ENCODE measurements at places on chromosomes 12 and 14.

- no peak for DNase-seq
Observed at GRCh38 chr12:53978477-53979356, 4.0 kb upstream of the HOTAIR start.

DNA sequence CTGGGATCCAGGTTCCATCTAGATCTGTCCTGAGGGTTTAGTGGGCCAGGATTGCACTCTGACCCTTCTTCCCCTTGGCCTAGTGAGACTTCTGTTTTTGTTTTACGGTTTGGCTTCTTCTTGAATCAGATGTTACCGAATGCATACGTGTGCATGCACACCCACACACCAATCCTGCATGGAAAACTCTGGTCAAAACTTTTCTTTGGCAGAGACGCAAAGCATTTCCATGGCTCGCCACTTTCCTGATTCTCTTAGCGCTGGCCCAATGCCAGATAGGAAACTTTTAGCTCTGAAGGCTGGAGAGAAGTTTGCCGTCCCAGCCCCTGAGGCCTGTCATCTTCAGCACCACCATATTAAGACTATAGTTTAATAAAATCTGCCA lies 67.4 kb upstream of the ACTN1 start:
- DNase-seq: no peak

DNA sequence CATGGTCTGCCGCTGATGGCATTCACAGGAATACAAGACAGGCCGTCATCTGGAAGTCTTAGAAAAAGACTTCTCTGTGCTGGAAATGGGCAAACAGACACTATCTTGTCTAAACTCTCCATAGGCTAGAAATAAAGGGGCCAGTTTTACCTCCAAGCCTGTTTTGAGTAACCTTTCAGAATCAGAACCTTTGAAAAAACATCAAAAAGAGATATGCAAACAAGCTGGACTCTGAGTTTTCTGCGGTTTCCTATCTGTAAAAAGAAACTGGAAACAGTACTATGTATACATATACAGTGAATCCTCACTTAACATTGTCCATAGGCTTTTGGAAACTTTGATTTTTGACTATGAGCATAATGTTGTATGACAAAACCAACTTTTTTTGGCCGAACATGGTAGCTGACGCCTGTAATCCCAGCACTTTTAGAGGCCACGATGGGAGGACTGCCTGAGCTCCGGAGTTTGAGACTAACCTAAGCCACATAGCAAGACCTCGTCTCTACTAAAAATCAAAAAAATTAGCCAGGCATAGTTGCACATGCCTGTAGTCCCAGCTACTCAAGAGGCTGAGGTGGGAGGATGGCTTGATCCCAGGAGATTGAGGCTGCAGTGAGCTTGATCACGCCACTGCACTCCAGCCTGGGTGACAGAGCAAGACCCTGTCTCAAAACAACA lies 92.9 kb upstream of the MAX start:
- no peak for DNase-seq

- DNase-seq: peak; percentile 19
Observed at GRCh38 chr14:97299661-97300060, 502.5 kb downstream of the VRK1 start.

GRCh38 chr12:65496617-65497016 lies 218.1 kb downstream of the MSRB3 start:
- DNase-seq: no peak

GRCh38 chr12:4833524-4833923 lies 76.2 kb upstream of the KCNA1 start:
- no peak for DNase-seq

- no peak for DNase-seq
Observed at GRCh38 chr14:84465880-84466279, 1064.1 kb upstream of the FLRT2 start.

- no peak for DNase-seq
Observed at GRCh38 chr14:96260341-96260821, 4.4 kb downstream of the BDKRB1 start.

DNA sequence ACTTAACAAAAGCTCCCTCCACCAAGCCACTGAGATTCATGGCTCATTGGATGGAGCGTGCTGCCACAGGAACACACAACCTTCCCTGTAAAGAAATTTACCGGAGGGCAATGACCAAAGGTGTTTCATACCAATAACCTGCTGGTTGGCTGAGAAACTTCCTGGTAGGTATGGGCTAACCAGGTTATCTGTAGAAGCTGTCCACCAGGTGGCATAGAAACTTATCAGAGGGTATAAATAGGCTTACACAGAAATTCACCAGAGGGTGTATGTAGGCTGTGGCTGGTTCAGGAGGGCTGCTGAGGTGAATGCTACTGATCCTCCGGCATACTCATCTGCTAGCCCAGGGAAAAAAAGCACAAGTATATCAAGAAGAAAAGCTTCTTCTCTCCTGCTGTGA lies 27.1 kb upstream of the MTERF2 start:
- no peak for DNase-seq

DNA sequence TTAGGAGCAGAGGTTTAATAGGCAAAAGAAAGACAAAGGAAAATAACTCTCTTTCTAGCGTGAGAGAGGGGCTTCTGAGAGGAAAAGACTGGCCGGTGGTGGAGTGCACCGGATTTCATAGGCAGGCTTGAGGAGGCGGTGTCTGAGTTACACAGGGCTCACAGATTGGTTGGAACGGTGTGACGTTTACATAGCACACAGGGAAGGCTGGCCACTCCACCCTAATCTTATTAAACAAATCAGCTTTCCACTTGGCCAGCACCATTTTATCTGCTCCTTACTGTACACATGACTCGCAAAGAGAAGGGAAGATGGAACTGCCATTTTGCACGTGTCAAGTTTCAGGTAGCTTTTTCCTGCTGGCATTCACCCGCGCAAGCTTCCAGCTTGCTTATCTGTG lies 587.7 kb downstream of the RPL10L start:
- DNase-seq: no peak

- DNase-seq: no peak
Observed at GRCh38 chr12:124493809-124494750, 73.3 kb downstream of the NCOR2 start.

DNA sequence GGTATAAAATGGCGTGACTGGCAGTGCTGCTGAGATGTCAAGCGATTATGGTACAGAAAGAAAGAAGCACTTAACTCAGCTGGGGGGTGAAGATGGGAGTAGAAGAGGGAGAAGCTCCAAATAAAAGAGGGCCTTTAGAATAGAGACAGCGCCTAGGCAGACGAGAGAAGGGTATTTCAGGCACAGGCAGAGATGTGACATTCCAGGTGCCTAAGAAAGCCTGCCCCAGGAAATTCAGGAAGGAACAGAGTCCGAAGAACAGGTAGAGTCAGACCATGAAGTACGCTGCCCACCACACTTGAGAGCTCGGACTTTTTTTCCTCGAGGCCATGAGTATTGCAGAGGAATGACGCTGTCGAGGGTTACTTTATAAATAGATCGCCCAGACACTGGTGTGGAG lies 170.9 kb upstream of the ATF7IP start:
- no peak for DNase-seq

DNA sequence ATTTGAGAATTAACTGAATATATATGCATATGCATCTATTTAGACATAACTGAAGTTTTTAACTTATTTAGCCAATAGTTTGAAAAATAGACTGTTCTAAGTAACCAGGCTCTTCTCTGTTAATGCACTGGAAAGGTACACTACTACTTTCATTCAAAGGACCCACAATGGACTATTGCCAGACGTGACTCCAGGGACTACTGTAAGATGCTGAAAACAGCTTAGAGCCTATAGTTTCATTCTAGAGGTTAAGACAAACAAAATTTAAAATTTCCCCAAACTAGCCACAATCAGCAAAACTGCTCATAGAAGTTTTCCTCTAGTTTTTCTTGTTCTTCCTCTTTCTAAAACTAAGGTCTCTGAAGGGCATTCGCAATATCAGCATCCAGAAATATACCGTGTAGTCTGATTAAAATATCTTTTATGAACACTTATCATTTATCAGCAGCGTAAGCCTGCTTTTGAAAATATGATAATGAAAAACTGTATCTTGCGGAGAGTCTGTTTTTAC lies 10.4 kb downstream of the APPL2 start:
- DNase-seq: no peak

DNA sequence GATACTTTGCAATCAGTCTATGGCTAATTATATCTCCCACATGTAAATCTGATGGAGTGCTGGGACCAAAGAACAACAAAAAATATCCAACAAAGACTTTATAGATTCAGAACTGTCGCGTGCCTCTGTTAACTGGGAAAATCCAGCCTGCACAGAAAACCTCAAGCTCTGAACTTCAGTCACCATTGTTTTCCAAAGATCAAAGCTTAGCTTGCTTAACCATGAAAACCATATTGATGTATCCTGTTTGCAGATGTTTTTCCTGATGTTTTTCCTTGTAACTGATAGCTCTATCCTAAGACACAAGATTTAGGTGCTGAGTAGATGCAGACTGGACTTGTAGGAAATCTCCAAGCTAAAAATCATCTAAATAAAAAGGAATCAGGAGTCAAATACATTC lies 163.7 kb downstream of the GXYLT1 start:
- no peak for DNase-seq

DNA sequence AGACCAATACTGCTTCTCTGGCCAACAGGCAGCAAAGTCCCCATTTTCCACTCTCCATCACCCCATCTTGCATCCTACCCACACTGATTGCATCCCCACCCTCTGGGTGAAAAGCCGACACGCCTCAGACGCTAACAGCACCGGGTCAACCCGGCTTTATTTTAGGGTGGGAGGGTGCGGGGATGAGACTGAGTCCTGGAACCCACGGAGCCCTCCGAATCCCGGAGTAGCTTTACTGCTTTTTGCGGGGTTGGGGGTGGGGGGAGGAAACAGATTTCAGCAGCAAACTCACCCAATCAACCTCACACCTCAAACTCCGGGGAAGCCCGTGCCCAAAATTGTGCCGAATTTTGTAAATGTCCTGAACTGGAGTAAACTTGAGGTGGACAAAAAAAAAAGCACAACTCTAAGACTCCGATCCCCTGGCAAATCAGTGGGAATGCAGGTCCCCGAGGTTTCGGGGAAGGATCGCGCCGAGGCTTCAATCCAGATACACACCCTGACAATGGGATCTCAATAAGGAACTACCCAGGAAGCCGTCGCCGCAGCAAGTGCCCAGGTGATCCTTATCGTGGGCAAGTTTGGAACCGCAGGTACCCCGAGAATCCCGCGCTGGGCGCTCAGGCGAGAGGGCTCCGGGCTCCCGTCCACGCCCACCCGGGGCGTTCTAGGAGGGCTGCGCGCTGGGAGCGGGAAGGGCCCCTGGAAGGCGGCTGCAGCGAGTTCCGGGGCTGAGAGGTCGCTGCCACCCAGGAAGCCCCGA lies 1.1 kb downstream of the GCH1 start:
- DNase-seq: no peak

DNA sequence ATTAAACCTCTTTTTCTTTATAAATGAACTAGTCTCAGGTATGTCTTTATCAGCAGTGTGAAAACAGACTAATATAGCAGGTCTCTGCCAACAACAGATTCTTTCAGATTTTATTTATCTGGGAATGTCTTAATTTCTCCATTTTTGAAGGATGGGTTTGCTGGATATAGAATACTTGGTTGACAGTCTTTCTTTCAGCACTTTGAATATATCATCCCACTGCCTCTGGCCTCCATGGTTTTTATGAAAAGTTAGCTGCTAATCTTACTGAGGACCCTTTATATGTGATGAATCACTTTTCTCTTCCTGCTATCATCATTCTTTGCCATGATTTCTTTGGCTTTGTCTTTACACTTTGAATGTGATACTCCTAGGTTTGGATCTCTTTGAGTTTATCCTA lies 148.0 kb downstream of the ANO6 start:
- no peak for DNase-seq

GRCh38 chr12:93243382-93243688 lies 134.4 kb upstream of the NUDT4 start:
- no peak for DNase-seq

DNA sequence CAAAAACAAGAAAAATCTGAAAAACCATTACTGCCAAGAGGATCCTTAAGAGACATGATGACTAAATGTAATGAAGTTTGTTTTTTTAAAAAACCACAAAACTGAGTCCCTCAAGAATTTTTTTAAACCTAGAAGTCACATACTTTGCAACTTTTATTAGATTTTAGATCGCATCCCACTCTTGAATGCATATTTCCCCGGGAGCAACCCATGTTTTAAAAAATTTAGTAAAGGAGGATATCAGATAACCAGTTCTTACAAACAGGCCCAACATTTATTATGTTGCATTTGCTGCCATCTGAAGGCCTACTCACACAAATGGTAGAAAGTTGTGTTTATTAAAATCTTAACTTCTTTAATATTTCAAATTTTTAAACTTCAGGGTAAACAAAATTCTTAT lies 44.3 kb upstream of the CCT2 start:
- DNase-seq: no peak

- DNase-seq: no peak
Observed at GRCh38 chr14:99773521-99774497, 19.4 kb upstream of the EML1 start.

GRCh38 chr14:104138098-104138717 lies at the start of gene KIF26A:
TSS of gene KIF26A (plus strand) at chr14:104138587. CDS start at chr14:104138723, 136 bp downstream.
- DNase-seq: peak; percentile 9

GRCh38 chr12:46908936-46909635 lies 83.3 kb upstream of the SLC38A4 start:
- no peak for DNase-seq

DNA sequence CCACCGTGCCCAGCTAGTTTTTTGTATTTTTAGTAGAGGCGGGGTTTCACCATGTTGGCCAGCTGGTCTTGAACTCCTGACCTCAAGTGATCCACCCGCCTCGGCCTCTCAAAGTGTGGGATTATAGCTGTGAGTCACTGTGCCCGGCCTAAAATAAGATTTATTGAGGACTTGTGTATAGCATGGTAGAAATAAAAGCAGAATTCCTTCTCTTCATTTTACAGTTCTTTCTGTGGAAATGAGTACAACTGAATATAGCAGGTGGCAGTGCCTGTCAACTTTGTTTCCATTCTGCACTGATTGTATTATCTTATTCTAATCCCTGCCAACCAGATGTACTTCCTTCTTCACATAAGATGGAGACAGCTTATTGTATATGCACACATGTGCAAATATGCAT lies 41.0 kb downstream of the DIP2B start:
- DNase-seq: no peak

DNA sequence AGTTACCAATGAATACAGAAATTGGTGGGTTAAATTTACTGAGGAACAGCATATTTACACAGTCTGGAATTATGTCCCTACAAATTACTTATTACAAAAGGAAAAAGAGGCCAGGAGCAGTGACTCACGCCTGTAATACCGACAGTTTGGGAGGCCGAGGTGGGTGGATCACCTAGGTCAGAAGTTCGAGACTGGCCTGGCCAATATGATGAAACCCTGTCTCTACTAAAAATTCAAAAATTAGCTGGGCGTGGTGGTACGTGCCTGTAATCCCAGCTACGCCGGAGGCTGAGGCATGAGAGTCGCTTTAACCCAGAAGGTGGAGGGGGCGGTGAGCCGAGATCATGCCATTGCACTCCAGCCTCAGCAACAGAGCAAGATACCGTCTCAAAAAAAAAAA lies 52.6 kb downstream of the HECTD1 start:
- no peak for DNase-seq

DNA sequence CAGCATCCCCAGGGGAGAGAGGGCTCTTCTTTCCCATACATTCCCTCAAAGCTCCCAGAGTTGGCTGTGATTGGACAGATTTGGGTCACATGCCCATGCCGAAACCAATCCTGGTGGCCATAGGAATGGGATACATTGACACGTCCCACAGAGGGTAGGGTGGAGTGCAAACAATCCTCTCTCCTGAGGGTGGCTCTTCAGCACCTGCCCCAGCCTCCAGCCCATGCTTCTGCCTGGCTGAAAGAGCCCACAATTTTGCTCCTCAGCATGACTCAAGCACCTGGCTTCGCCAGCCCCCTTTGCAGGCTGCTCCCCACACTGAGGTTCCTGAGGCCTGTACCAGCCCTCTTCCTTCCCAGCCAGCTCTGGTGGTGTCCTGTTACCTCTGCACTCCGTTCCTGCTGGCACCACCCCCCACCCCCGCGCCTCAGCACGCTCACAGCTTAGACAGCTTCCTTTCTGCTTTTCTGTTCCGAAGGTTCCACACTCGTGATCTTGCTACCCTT lies 71.7 kb downstream of the CCDC92 start:
- no peak for DNase-seq

All from naive thymus-derived CD8-positive, alpha-beta T cell (primary cell).